Frontal cortex (tissue), 4 donors: ENCODE measurements at places on chromosomes 11 and 22.
A peak's percentile ranks its signal among the peaks of the same experiment; 100 is the strongest.

GRCh38 chr11:61281581-61282250, 13.4 kb downstream of the VWCE start:
- DNase-seq, result peak; percentile 38

DNA sequence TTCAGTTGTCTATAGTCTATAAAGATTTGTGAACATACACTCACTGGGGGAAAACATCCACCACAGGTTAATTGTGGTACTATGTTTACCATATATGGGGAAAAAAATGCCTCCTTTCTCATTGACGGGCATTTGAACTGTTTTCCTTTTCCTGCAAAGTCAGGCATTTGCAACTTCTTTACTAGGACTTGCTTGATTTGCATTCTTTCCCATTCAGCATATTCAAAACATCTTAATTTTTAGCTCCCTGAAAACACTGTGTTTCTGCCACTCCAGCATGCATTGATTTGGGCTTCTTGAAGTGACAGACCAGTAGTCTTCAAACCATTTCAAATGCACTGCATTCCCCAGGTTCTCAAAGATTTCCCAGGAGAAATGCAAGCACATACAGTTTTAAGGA, 67.6 kb downstream of the INSC start:
- no peak for DNase-seq

DNA sequence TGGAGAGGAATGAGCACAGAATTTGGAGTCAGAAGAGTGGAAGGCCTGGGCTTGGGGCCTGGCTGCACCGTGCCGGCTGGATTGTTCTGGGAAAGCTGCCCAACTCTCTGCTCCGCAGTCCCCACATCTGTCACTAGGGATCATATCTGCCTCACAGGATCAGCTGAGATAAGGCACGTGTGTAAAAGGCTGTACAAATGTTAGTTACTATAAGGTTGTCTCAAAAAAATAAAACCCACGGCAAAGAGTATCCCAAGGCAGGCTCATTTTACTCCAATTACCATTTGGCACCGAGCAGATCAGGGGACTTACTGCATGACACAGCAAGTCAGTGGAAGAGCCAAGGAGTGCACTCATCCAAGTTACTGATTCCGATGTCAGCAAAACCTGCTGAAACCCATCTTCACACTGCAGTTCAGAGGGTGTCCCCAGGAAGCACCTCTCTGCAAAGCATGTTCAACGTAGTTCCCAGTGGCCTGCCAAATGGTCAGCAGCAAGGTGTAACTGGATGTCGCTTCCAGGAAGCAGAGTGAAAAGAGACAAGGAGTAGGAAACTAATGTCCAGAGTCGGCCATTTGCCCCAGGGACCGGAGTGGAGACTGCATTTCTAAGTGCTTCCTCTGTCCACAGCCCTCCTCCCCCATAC, 18.1 kb upstream of the MRTFA start:
- DNase-seq, result peak; percentile 55

DNA sequence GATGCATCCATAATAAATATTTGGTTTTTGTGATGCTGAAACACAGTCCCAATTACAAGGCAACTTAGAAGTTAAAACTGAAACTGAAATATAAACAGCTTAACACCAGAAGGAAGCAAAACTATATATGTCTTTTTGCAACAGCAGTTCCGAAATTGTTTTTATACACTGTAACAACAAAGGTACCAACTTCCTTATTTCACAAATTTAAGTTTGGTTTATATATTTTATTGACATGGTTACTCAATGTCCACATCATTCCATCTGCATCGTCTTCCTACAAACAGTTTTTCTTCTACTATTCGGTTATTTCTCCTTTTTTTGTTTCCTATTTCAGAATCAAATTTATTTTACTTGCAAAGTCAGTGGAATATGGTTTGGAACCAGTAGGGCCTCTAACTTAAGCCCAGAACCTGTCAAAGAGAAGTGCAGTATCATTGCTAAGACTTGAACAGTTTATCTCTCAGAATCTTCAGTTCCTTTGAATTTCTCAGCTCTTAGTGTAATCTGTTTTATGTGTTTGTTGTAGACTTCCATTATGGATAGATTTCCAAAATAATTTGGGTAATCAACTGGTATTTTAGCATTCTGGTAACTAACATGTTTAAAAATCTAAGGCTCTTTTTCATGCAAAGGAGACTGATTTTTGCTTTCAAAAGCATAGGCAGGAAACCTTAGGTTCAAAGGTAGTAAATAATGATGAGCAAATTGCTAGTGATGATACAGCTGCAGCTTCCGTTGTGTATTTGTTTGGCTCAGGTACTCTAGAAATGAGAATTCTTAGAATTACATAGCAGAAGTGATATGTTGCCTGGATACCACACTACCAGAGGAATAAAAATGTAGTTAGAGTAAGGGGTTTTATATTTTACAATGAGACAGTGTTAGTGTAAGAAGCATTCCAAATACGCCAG, 8.2 kb upstream of the HSPA8 start:
- DNase-seq, result no peak

DNA sequence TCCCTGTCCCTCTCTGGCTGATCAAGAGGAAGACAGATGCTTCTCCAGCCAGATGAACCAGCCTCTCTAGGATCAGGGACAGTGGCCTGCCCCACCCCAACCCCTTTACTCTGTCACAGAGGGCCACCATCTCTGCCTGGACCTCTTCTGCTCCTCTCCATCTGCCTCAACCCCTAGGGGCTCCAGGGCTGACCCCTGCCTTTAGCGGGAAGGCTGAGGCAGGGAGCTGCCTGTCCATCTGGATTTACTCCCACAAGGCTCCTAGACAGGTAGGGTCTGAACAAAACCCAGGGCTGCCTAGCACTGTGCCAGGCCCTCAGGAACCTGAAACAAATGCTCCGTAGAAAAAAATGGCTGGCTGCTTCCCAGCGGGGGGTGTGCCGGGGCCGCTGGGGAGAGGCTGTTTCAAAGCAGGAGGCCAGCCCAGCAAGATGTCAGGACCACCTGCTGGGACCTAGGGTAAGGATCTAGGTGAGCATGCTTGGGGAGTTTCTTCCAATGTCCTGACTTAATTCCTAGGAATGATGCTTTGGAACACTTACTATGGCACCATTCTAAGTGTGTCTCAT, 3.2 kb downstream of the CHST1 start:
- DNase-seq, result no peak
